ENCODE measurements at places on chromosomes 13 and 19. TPM values are rescaled to one million over a fixed set of nuclear protein-coding genes. Genes with fewer than 3 reads are reported as not detected.
A peak's percentile ranks its signal among the peaks of the same experiment; 100 is the strongest.

DNA sequence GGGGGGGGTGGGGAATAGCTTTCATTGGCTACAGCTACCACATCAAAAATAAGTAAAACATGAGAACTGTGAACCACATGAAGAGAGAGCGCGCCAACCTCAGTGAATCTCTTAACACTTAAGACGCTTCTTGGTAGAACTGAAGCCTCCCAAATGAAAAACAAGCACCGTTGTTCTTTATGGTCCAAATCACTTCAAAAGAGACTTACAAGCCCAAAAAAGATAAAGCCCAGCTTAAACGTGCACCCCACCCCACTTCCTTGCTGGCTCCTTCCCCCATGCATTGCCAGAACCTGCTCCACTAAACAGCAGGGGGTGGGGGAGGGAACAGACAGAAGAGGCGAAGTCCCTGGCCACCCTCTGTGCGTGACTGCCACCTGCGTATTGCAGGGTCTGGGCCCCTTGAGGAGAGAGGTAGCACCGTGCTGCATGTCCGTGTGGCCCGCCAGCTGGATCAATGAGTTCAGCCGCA is 479.1 kb downstream of the FOXO1 start:
- no peak for DNase-seq
- H3K4me1 ChIP-seq = no peaks in the 10 kb centered on the region
- H3K27ac ChIP-seq = peak overlapping the region; percentile 9
- H3K36me3 ChIP-seq = no peaks in the 10 kb centered on the region
- H3K27me3 ChIP-seq = no peaks in the 10 kb centered on the region

GRCh38 chr13:67916650-67917049 is 686.5 kb upstream of the PCDH9 start:
- no peak overlapping the region for H3K4me3 ChIP-seq
- H3K27ac ChIP-seq = no peak overlapping the region
- H3K27me3 ChIP-seq = no peaks in the 10 kb centered on the region
- no peak for DNase-seq
- no peaks in the 10 kb centered on the region for H3K4me1 ChIP-seq

DNA sequence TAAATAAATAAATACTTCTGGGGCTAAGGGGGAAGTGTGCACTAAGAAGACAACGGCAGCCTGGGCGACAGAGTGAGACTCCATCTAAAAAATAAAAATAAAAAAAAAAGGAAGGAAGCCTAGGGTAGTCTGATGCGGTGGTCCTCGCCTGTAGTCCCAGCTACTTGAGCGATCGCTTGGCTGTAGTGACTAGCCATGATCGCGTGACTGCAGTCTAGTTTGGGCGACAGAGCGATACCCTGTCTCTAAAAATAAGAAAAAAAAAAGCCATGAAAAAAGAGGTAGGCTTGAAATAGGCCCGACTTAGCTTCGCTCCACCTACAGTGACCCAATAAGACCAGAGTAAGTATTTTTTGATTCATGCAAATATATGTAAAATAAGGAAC is 661 bp upstream of the BABAM1 start:
- no peaks in the 10 kb centered on the region for H3K27me3 ChIP-seq
- DNase-seq = no peak
- H3K4me3 ChIP-seq = no peak overlapping the region
- peaks cover 3% of the 10 kb centered on the region for H3K4me1 ChIP-seq
- H3K27ac ChIP-seq = no peak overlapping the region

- H3K27me3 ChIP-seq = no peaks in the 10 kb centered on the region
- no peak for DNase-seq
- H3K36me3 ChIP-seq = peaks cover 69% of the 10 kb centered on the region
- no peaks in the 10 kb centered on the region for H3K4me1 ChIP-seq
These were observed 9.7 kb downstream of the R3HDM4 start for GRCh38 chr19:903266-903797.

The ZNF419 gene
- polyA plus RNA-seq = 12.9 TPM

The FFAR3 gene
- polyA plus RNA-seq = not detected

The SIGLECL1 gene
- polyA plus RNA-seq = not detected

The PTGIR gene
- polyA plus RNA-seq = not detected

All from small intestine (tissue), 16 donors.